ENCODE measurements at places on chromosomes 4 and X. TPM values are rescaled to one million over a fixed set of nuclear protein-coding genes. Genes with fewer than 3 reads are reported as not detected.

ARHGAP4 gene
- 1.1 TPM for total RNA-seq

DAPP1 gene
- total RNA-seq: not detected

PNMA5 gene
- not detected for total RNA-seq

ENPEP gene
- total RNA-seq: 1.1 TPM

TACR3 gene
- not detected for total RNA-seq

MAGEC3 gene
- total RNA-seq: not detected

DMRTC1B gene
- not detected for total RNA-seq

RBPJ gene
- total RNA-seq: 70.0 TPM

CT45A3 gene
- not detected for total RNA-seq

PNMA3 gene
- not detected for total RNA-seq

PWWP3B gene
- 0.44 TPM for total RNA-seq

ENAM gene
- total RNA-seq: 0.14 TPM

NKX6-1 gene
- total RNA-seq: not detected

IL1RAPL1 gene
- total RNA-seq: 0.88 TPM

CFAP47 gene
- total RNA-seq: not detected

NPNT gene
- total RNA-seq: not detected

CCDC110 gene
- total RNA-seq: 0.29 TPM

All from placental pericyte (primary cell).